ENCODE measurements at places on chromosomes 16 and 17. TPM values are rescaled to one million over a fixed set of nuclear protein-coding genes. Genes with fewer than 3 reads are reported as not detected.

Gene TP53TG3
- not detected for total RNA-seq

Gene SDR42E2
- not detected for total RNA-seq

Gene HOXB8
- 27.0 TPM for total RNA-seq

Gene ACSM2B
- total RNA-seq = not detected

Gene KCNJ12
- 1.6 TPM for total RNA-seq

Gene MPP3
- total RNA-seq = 3.6 TPM

Gene CHST4
- total RNA-seq = not detected

Gene TBC1D3E
- total RNA-seq = not detected

Gene NOXO1
- total RNA-seq = not detected

Gene UTS2R
- not detected for total RNA-seq

Gene PRAC1
- total RNA-seq = not detected

Gene KRTAP4-1
- not detected for total RNA-seq

Gene ZNF768
- 36.2 TPM for total RNA-seq

Gene ZFHX3
- 13.6 TPM for total RNA-seq

Gene KRT27
- total RNA-seq = not detected

Gene ITGB3
- 111 TPM for total RNA-seq

Gene ST6GALNAC2
- 3.3 TPM for total RNA-seq

All from glomerular endothelial cell (primary cell).